ENCODE measurements at places on chromosomes 16 and 17.

DNA sequence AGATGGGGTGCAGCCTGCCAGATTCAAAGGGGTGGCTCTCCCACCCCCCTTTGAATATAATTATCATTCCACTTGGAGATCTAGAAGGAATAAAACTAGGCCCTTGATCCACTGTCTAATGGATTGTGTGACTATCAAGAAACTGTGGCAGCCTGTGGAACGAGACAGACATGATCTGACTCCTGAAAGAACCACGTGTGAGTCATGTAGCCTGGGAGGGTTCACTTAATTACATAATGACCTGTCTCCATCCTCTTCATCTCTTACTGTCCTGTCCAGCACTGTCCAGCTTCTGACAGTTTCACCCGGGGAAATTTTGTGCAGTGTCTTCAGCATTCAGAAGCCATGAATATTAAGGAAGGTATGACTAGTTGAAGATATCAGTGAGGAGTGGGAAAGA, 43.3 kb upstream of the CDH13 start:
- DNase-seq, result no peak

- no peak for DNase-seq
Measured at GRCh38 chr17:80265205-80266068, 4.8 kb downstream of the RNF213 start.

GRCh38 chr17:46028981-46029565, 30.0 kb downstream of the STH start:
- no peak for DNase-seq

DNA sequence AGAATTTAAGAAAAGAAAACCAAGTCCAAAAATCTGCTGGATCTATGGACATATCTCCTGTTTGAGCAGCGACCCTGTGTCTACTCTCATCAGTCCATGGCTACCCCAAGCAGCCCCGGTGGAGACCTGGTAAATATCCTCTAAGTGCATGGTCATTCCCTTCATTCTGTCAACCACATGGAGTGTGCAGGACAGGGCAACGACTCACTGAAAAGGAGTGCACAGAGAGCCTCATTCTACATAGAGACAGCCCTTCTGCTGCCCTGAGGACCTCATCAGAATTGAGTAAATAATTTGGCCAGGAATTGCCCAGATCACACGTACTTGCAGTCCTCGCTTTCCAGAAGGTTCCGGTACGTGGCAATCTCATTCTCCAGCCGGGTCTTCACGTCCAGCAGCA, 3.0 kb downstream of the KRT38 start:
- no peak for DNase-seq

GRCh38 chr17:1787301-1787902, 25.5 kb downstream of the SERPINF1 start:
- peak; percentile 59 for DNase-seq

GRCh38 chr17:913207-913606, 66.4 kb downstream of the NXN start:
- DNase-seq, result no peak

Data from fibroblast of skin of left quadriceps (primary cell).